ENCODE measurements at places on chromosomes 2 and 18.

- DNase-seq, result no peak
Observed at GRCh38 chr2:178244777-178245176, 50.5 kb downstream of the OSBPL6 start.

- DNase-seq, result no peak
Observed at GRCh38 chr2:96623116-96623515, 15.0 kb downstream of the KANSL3 start.

DNA sequence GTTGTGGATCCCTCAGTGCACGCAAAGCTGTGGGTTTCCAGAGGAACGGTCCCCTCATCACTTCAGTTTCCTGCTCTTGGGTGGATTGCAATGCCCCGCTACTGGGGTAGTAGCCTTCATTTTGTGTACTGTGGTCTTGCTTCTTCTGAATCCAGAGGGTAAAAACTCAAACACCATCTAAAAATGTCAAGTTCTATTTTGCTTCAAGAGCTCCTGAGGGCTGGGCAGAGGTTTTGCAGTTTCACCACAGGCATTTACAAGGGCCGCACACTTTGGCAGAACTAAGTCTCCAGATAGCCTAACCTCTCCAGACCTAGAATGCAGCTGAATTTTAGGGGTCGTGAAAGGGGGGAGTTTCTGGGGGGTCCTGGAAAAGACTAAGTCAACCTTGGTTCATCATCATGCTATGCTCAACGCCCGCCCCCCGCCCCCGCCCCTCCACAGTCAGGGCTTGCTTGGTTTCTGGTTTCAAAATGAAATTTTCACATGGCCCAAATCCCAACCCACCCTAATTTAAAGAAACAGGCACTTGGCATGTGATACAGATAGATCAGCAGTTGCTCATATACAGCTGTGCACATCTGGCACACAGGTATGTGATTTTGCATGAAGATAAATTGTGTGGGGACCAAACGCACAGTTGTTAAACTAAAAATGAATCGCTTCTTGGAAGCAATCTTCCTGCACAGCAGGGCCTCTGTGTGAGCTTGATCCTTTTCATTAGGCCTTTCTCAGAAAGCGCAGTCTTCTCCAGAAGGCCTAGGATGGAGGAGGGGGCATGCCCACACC is 329.6 kb downstream of the OSR1 start:
- no peak for DNase-seq

DNA sequence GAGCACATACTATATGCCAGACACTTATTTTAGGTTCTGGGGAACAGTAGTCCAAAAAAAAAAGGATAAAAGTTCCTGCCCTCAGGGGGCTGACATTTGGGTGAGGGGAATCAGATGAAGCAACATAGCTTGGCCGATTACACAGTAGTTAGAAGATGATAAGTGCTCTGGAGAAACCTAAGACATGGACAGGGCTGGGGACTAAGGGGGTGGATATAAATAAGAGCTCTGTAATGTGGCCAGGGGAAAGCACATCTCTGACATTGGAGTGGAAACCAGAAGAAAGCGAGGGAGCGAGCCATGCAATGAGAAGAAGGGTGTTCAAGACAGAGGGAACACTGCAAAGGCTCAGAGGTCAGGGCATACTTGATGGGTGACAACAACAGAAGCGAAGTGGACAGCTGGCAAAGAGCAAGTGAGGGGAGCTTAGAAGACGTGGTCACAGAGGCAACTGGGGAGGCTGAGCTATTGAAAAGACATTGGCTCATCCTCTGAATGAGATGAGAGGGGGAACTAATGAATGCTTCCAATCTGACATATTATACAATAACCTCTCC is 11.4 kb downstream of the TMEM182 start:
- DNase-seq, result no peak

- DNase-seq, result no peak
Observed at GRCh38 chr18:50182511-50182910, 12.4 kb downstream of the MYO5B start.

DNA sequence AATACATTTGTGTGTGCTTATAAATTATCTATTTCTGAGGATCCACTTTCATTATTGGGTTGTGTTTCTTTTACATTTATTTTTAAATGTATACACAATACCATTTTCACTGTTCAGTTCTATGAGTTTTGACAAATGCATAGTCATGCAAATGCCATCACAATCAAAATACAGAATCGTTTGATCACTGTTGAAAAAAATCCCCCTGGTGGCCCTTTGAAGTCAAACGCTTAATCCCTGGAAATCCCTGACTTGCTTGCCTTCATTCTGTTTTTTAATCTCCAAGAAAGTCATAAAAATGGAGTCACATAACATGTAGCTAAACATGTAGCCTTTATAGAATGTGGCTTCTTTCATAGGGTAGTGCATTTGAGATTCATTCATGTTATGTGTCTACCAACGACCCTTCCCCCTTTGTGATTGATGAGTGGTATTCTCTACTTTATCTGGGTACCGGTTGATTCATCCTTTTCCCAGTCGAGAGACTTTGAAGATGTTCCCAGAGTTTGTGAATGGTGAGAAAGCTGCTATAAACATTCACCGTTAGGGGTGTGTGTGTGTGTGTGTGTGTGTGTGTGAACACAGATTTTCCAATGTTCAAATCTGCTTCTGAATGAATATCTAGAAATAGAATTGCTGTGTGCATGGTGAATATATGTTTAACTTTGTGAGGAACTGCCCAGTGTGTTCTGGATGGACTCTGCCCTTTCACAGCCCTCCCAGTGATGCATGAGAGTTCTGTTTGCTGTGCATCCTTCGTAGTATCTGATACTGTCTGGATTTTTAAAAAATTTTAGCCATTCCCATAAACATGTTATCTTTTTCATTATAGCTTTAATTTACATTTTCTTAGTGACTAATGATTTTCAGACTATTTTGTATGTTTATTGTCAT is 173.6 kb downstream of the GALR1 start:
- no peak for DNase-seq

DNA sequence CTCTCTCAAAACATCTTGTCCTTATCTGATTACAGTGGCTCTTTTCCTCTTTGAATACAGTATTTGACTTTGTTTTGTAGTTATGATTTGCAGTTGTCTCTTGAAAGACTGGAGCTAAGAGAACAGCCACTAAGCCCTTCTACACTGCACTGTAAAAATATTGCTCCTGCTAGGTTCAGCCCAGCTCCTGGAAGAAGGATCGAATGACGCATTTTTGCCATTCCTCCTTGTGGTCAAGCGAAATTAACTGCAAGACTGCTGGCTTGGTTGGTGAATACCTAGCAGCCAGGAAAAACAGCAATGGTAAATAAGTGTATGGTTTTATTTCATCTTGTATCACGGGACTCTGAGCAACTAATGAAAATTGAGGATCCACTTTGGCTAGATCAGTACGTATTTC is 407.8 kb upstream of the CDH2 start:
- no peak for DNase-seq

DNA sequence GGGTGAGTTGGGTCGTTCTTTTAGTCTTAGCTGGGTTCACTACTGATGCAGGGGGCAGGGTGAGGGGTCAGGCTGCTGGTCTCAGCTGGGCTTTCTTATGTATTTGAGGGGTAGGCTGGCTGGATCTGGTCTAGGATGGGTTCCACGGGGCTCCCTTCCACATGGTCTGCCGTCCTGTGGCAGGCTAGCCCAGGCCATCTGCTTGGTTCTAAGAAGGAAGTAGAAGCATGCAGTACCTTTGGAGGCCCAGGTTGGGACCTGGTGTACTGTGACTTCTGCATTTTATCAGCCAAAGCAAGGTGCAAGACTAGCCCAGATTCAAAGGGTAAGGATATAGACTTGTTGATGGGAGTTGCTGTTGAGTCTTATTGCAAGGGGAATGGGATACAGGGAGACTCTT is 35.5 kb upstream of the MGAT5 start:
- DNase-seq, result no peak

GRCh38 chr2:204315236-204315662 is 230.0 kb upstream of the PARD3B start:
- DNase-seq, result no peak

GRCh38 chr2:106885329-106885728 is 638 bp downstream of the ST6GAL2 start:
- DNase-seq, result no peak

DNA sequence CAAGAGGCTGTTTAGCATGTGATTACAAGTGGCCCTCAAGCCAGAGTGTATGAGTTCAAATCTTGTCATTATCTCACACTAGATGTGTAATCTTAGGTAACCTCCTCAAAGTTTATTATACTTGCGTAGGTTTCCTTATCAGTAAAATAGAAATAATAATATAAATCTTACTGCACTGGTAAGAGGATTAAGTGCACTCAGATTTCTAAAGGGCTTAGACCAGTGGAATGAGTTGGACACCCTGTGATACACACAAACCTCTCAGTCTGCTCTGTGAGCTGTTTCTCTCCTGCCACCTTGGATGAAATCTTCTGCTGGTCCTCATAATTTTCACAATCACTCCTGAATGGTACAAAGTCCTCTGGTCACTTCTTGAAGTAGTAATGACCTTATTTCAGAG is 145.4 kb upstream of the ZNF516 start:
- DNase-seq, result no peak

DNA sequence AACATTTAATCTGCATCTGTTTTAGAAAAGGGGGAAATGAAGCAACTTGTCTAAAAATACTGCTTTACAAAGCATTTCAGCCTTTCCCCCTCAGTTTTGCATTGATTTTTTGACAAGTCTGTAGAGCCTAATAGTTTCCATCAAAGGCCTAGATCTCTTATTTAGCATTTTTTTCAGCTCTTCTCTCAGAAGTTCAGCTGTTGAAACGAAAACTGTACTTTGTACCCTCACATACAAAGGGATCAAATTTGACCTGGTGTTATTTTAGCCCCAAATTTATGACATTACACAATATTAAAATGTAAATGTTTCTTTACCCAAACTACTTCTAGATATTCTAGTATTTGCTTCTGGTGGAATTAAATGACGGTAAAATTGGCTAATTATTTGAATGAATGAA is 13.0 kb downstream of the YPEL5 start:
- DNase-seq, result no peak

DNA sequence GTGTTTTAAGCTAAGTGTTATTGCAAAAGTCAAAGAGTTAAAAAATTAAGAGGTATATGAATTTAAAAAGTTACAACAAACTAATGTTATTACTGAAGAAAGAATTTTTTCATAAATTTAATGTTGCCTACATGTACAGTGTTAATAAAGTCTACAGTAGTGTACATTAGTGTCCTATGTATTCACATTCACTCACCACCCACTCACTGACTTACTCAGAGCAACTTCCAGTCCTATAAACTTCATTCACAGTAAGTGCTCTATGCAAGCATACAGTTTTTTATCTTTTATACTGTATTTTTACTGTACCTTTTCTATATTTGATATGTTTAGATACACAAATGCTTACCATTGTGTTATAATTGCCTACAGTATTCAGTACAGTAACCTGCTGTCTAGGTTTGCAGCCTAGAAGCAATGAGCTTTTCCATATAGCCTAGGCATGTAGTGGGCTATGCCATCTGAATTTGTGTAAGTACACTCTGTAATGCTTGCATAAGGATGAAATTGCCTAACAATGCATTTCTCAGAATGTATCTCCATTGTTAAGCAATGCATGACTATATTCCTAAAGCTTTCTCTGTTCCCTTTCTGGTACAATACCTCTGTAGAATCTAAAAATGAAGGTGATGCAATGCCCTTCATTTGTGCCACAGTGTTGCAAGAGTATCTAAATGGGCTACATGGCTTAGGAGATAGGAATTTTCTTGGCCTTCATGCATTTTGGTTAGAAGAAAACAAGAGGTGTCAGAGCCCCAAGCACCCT is 370.8 kb upstream of the NT5C1B start:
- no peak for DNase-seq

GRCh38 chr2:233384015-233384414 is 29.7 kb downstream of the DGKD start:
- DNase-seq, result no peak

- no peak for DNase-seq
Observed at GRCh38 chr2:200738590-200738989, 73.1 kb upstream of the BZW1 start.

GRCh38 chr2:166451468-166451867 is 42.6 kb downstream of the SCN7A start:
- no peak for DNase-seq

GRCh38 chr2:174597345-174598047 is at the start of gene WIPF1:
Gene WIPF1 (minus strand): TSS chr2:174597804. CDS start chr2:174585573, 12,231 bp downstream.
- no peak for DNase-seq

DNA sequence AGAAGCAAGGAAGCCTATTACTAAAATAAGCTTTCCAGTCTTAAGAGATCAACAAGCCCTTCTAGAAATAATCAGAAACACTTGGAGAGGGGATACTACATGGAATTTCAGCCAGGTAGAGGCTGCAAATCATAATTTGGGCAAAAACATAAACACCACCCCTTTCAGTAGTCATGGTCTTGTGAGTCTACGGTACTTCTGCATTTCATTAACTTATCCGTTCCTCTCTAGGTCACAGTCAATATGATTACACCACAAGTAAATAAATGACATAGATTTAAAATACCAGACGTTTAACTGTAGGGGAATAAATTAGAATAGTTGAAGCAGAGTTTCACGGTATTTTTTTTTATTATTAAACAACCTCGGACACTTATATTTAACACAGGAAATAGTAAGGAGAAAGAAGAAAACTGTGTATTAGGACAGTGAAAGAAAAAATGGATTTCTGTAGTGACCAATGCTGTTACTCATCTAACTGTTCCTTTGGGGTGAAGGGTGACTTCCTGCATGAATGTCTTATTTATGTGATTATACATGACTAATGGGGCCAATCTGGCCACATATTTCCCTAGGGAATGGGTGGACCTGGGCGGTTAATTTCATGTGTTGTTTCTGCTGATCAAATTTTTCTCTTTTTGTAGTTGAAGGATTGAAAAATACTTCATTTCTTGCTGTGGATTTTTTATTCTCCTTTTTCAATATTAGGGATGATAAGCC is 456.6 kb upstream of the UBE2E3 start:
- no peak for DNase-seq

GRCh38 chr2:73111073-73112025 is 1.4 kb downstream of the RAB11FIP5 start:
- no peak for DNase-seq

GRCh38 chr18:74582642-74583041 is 15.0 kb upstream of the ZNF407 start:
- DNase-seq, result no peak

DNA sequence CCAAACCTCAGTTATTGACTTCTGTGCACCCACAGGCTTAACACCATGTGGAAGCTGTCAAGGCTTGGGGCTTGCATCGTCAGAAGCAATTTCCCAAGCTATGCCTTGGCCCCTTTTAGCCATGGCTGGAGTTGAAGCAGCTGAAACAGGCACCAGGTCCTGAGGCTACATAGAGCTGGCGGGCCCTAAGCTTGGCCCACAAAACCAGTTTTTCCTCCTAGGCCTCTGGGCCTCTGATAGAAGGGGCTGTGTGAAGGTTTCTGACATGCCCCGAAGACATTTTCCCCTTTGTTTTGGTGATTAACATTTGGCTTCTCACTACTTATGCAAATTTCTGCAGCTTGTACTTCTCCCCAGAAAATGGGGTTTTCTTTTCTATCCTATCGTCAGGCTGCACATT is 9.1 kb upstream of the TMX3 start:
- DNase-seq, result no peak

Measured in stimulated activated CD8-positive, alpha-beta memory T cell treated with anti-CD3 and anti-CD28 coated beads, Interleukin-7, amount 100 ng/mL, for 48 hours (primary cell).